ENCODE measurements at places on chromosomes 5 and 9. TPM values are rescaled to one million over a fixed set of nuclear protein-coding genes. Genes with fewer than 3 reads are reported as not detected.

IL4 gene
- not detected for total RNA-seq

DNA sequence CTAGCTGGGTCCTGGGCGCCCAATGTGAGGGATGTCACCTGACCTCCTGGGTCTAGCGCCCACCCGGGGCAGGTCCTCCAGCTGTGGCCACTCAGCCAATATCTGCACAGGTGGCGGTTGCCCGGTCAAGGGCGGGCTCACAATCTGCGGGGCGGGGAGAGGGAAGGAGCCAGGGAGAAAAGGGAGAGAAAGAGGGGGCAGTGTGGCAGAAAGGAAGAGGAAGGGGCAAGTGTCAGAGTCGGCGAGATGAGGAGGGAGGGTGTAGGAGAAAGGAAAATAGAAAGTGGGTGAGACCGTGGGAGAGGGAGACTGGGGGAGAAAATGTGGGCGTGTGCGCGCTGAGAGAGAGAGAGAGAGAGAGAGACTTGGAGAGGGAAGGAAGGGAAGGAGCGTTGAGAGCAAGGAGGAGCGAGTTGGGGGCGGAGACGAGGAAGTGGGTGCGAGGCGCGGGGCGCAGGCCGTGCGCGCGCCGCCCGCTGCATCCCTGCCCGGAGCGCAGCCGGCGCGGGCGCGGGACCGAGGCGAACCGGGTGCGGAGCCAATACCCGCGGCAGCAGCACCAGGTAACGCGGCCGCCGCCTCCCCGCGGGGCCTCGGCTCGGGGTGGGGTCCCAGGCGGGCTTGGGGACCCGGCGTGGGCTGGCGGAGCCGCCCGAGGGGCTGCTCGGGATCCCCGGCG, at the start of gene HRH2:
Gene HRH2 (plus strand): TSS at position 479 of the 679 bp plus-strand sequence. CDS start 25,163 bp downstream, outside the sequence.
- no peaks in the 10 kb centered on the region for H3K36me3 ChIP-seq
- peak; percentile 67 for DNase-seq
- no peak within 1 kb of the TSS for H3K27ac ChIP-seq
- H3K4me3 ChIP-seq: peak within 1 kb of the TSS; percentile 95
- H3K27me3 ChIP-seq: no peaks in the 10 kb centered on the region
- H3K4me1 ChIP-seq: peaks cover 4% of the 10 kb centered on the region

ABO gene
- 0.04 TPM for total RNA-seq

GZMA gene
- not detected for total RNA-seq

DNA sequence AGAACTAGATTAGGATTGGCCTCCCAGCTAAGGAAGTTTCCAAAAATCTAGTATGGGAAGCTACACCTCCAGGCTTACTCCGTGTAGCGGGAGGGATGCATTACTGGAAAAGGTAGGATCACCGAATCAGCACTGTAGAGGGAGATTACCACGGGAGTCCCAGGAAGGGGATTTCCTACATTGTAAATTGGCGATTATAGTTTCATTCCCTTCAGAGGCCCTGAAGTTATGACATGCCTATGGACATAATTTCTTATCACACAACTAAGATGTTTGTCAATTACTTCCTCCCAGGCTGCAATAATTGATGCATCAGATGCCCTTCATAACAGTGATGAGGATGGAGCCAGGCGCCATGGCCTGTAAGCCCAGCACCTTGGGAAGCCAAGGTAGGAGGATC, 71.2 kb upstream of the NR4A3 start:
- DNase-seq: no peak
- no peaks in the 10 kb centered on the region for H3K36me3 ChIP-seq
- no peak overlapping the region for H3K27ac ChIP-seq
- H3K4me3 ChIP-seq: no peak overlapping the region

GRCh38 chr9:92455217-92455616, 27.1 kb downstream of the ASPN start:
- no peaks in the 10 kb centered on the region for H3K27me3 ChIP-seq
- H3K27ac ChIP-seq: no peak overlapping the region
- no peaks in the 10 kb centered on the region for H3K4me1 ChIP-seq
- no peaks in the 10 kb centered on the region for H3K36me3 ChIP-seq

Measured in cardiac muscle cell (in vitro differentiated cells and primary cell).